ENCODE measurements at places on chromosomes 5 and 9.

GRCh38 chr5:160271836-160272235 lies 40.5 kb downstream of the CCNJL start:
- no peak for DNase-seq

DNA sequence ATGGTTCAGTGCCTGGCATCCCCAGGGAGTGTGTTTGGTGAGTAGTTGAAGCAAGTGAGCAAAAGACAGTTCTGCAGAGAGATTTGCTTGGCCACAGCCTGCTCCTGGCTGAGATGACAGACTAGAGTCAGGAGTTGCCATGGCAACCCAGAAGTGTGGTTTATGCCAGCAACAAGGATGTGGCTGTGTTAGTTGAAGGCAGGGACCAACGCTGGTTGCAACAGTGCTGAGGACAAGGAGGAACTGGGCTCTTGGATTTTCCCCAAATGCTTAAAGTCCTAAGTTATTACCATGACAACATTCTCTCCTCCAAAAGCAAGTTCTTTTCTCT lies 2.7 kb downstream of the NXNL2 start:
- DNase-seq: no peak

DNA sequence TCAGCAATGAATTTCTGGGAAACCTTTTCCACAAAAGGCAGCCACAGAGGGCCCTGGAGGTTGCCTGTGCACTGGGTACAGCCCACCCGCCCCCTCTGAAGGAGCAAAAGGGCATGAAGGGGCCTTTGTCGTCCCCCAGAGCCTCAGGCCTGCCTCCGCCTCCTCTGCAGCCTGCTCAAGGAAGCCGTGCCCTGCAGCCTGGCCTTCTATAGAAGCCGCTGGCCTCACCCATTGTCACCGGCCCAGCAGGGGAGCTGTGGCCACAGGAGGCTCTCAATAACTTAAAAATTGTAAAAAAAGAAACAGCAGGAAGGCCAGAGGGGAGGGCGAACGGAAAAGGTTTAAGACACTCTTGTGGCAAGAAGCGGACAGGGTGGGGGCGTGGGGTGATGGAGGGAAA lies 213.3 kb downstream of the IRX2 start:
- no peak for DNase-seq

DNA sequence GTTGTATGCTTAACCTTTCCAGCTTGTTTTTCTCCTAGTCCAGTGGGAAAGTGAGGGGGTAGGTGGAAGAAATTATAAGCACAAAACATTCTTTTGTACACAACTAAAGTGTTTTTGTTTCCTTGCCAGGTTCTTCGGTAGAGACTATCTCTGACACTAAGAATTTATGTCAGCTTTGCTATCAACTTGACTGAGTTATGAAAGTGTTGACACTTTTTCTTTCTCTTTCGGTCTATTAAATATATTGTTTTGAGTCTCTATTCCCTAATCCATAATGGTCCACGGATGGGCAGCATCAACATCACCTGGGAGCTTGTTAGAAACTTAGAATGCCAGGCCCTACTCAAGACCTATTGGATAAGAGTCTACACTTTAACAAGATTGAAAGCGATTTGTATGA lies 195.0 kb upstream of the ATP10B start:
- no peak for DNase-seq

GRCh38 chr5:95993266-95993665 lies 31.6 kb upstream of the ELL2 start:
- no peak for DNase-seq

GRCh38 chr9:119487118-119487827 lies 118.0 kb upstream of the BRINP1 start:
- no peak for DNase-seq

GRCh38 chr5:136202469-136203205 lies 9.7 kb upstream of the SMIM32 start:
- DNase-seq: no peak

DNA sequence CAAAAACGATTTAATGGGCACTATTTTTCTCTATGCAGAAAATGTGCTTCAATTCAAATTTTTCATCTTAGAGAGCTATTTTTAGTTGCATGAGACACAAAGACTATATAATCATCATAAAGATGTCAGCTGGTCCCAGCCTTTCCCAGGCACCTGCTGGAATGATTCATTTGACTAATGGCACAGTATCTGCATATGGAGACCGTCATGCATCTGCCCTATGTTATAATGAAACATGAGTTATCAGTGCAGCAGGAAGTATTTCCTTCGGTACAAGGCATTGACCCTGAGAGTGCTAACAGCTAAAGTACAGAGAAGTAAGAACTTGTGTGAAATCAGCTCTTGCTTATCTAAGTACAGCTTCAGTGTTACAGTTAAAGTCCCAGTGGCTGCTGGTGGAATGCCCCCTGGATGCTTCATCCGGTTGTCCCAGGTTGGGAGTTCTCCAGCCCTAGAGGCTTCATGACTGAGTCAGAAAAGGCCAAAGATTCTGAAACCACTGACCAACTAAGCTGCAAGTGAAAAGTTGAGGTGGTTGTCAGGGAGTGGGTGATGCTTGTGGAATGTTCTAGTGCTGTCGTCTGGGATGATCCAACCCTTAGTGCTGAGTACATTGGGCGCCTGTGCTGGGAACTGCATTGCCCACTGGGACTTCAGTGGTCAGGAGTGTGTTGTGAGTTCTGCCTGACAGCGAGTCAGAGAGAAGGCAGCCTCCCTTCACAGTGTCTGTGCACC lies 57.2 kb downstream of the MTRR start:
- no peak for DNase-seq

GRCh38 chr5:10453545-10453944 lies 11.9 kb downstream of the ROPN1L start:
- DNase-seq: no peak

DNA sequence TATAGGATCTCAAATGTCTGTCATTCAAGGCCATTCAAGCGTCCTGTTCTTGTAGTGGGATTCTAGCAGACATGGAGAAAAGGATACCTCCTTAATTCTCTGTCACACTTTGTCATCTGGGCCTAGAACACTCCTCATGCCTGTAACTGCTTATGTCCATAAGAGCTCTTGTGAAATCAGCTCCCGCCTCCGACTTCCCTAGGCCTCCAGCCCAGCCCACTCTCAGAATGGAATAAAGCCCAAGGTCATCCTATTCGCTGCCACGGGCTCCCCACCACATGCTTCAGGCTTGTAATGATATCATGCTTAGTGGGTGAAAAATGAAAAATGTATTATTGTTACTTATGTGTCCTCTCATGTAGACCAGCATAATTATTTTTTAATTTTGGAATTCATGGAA lies 632.5 kb downstream of the ISL1 start:
- no peak for DNase-seq

DNA sequence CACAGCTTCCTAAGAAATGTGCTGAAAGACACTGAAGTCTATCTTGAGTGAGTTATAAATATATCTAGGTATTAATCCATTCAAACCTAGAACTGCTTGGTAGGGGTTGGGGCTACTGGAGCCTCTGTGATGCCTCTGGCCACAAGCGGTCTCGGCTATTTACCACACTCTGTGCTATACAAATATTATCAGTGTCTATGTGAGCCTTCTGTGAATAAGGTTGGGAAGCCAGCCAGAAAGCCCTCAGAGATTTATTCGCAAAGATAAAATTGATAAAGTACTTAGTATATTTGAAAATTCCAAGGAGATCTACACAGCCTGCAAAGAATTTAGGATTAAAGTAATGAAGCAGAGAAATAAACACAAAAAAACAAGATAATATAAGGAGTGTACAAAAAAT lies 41.4 kb downstream of the LIFR start:
- no peak for DNase-seq

GRCh38 chr5:151047814-151048425 lies 27.5 kb downstream of the GPX3 start:
- DNase-seq: peak; percentile 55

GRCh38 chr5:62284946-62285891 lies 20.8 kb upstream of the KIF2A start:
- DNase-seq: no peak

- DNase-seq: no peak
Observed at GRCh38 chr9:124802426-124802825, 25.5 kb downstream of the OLFML2A start.

All from HuH-7 (cell line).